B cell (primary cell): ENCODE measurements at places on chromosomes 2 and 18.

DNA sequence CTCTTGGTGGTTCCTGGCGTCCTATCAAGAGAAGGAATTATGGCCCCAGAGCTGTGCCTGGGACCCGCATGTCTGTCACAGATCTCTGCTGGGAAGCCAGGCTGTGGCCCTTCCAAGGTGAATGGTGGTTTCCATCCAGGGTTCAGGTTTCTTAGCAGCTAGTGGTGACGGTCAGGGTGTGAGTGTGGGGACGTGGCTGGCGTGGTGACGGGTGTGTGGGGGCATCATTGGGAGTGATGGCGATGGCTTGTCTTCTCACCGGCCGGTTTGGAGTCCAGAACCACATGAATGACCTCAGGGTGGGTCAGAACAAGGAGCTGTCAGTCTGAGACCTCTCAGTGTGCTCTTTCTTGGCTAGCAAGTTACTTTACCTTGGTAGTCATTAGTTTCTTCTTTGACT, 52.6 kb downstream of the AGAP1 start:
- H3K27ac ChIP-seq = no peak overlapping the region
- H3K4me1 ChIP-seq = no peaks in the 10 kb centered on the region
- no peaks in the 10 kb centered on the region for H3K27me3 ChIP-seq
- no peak for DNase-seq
- no peaks in the 10 kb centered on the region for H3K36me3 ChIP-seq
- H3K4me3 ChIP-seq = no peak overlapping the region

- H3K36me3 ChIP-seq = no peaks in the 10 kb centered on the region
- peaks cover 3% of the 10 kb centered on the region for H3K27me3 ChIP-seq
- H3K4me1 ChIP-seq = no peaks in the 10 kb centered on the region
- H3K4me3 ChIP-seq = no peak overlapping the region
- no peak overlapping the region for H3K27ac ChIP-seq
Measured at GRCh38 chr2:128803222-128803621, 484.6 kb upstream of the HS6ST1 start.

DNA sequence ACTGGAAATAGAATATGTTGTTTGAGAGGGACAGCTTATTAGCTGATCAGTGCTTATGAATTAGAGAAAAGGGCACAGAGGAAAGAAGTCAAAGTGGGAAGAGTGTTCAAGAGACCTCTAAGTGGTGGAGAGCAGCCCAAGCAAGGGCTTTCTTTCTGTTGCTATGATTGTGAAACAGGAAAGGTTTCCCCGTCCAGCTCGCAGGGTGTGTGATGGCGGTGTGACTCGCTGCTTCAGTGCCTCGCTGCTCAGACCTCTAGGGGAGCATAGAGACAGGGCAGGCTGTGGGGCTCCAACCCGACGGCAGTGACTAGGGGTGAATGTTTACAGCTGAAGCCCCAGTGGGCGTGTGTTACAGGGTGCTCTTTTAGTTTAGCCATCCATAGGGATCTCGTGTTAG, 166.5 kb upstream of the COPS8 start:
- no peak for DNase-seq
- no peak overlapping the region for H3K27ac ChIP-seq
- no peak overlapping the region for H3K4me3 ChIP-seq

DNA sequence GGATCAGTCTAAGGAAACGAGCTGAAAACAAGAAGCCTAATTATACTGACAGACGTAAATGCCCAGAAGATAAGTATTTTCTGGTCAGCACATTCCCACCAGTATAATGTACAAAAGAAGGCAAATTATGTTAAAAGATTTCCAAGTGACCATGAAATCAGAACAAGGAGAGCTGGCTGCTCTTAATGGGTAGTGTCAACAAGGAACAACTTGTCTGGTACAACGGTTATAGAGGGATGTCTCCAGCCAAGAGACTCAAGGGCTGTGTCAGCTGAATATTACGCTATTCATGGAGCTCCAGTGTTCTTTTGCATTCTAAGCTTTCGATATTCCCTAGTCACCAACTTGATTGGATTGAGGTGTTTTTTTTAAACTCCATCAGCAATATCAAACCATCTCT, 8.6 kb upstream of the L3MBTL4 start:
- no peak for DNase-seq
- H3K27me3 ChIP-seq = no peaks in the 10 kb centered on the region
- no peak overlapping the region for H3K4me3 ChIP-seq

DNA sequence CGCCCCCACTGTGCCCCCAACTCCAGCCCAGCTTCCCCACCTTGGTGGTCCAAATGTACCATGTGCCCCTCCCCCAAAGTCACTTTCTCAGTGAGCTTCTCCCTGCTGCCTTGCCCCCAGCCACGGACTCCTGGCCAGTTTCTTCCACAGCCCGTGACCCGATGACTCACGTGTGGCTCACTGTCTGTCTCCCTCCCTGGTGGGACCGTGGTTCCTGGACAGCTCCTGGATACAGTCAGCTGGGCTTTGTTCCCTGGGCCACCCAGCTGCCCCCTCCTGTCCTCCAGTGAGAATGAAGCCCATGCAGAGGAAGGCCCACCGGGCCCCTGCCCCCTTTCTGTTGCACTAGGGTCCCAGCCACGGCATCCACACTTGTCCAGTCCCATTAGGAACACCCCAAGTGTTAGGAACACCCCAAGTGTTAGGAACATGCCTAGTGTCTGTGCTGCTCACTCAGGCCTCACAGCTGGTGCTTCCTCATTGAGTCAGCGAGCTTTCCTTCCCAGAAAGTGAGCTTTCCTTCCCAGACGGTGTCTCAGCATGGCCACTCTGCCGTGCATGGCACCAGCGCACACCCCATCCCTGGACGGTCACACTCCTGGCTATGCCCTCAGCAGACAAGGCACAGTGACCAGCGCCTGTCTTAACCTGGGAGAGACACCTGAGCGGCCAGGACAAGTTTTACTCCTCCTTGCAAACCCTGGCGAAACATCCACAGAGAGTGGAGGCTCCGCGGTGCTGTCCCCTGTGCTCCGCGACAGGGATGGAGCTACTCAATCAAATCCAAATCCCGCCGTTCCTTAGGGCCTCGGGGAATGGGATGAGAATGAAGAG, 44.8 kb upstream of the CTDP1 start:
- H3K4me3 ChIP-seq = no peak overlapping the region
- no peak overlapping the region for H3K27ac ChIP-seq
- no peaks in the 10 kb centered on the region for H3K36me3 ChIP-seq
